D341Med (cell line): ENCODE measurements at places on chromosomes 5 and 9.

DNA sequence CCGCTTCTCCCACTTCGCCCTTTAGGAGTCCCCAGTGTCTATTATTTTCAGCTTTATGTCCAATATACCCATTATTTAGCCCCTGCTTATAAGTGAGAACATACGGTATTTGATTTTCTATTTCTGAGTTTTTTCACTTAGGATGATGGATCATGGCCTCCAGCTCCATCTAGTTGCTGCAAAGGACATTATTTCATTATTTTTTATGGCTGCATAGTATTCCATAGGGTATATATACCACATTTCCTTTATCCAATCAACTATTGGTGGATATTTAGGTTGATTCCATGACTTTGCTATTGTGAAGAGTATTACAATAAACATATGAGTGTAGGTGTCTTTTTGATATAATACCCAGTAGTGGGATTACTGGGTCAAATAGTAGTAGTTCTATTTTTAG lies 162.9 kb downstream of the FER start:
- DNase-seq: no peak

DNA sequence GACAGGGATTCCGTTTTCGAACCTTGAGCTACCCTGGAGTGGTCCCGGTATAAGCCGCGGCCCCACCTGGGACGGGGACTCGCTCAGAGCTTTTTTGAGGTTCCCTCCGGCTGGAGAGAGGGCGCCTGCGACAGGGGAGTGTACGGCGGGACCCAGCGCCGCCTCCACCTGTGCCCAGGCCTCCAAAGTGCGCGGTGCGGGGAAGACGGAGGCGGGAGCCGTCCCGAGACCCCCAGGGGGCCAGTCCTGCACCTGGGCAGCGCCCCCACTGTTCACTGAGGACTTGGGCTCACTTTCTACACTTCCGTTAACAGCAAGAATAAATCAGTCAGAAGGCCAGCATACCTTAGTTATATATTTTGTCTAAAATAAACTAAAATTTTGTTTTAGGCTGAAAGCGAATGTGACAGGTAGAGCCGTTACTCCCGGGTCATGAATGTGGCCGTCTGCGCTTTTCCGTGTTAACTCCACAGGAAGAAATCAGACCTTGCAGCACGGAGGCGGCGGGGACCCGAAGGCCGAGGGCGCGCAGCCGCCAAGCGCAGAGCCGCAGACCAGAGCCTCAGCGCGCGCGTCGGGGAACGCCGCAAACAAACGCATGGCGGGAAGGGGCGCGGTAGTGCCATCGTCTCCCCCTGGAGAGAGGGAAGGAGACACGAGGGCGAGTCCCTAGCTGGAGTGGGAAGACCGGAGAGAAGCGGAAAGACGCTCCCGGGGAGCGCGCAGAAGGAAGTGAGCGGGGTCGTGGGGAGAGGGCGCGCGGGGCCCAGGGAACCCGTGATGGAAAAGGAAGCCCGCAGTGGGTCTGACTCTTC lies 14.1 kb downstream of the TRIM7 start:
- peak; percentile 63 for DNase-seq

- no peak for DNase-seq
Measured at GRCh38 chr9:127388037-127388855, 8.7 kb upstream of the SLC2A8 start.

- no peak for DNase-seq
Measured at GRCh38 chr5:90886381-90886780, 327.8 kb downstream of the ADGRV1 start.

DNA sequence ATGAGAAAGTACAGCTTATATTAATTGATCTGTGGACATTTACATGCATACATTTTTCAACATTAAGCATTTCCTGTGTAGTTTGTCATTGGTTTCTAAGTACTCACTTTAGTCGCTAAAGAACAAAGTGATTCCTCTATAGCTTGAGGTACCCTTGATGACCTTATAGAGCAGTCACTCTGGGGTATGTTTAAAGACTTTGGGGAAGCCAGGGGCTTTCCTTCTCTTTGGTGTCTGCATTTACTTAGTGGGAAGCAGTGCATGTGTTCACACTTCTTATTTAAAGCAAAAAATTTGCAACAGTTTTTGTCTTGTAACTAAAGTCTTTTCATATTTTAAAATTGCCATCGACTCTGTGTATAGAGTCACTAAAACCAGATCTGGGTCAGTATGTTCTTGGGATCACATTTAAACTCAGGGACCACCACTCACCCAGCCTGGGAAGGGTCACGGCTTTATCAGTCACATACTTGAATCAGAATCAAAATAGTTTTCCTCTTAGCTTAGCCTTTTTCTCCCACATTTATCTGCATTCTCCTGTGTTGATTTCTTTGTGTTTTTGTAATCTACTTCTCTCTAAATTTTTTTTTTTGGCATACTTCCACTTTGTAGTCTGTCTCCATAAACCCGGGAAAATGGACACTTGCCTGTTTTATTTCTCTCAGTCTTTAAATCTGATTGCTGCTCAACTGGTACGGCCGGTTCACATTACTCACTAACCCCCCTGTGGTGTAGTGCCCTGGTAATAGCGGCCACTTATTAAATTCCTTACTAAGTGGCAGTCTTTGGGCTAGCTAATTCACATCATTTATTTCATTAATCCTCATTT lies 143.9 kb upstream of the FBN2 start:
- DNase-seq: no peak

DNA sequence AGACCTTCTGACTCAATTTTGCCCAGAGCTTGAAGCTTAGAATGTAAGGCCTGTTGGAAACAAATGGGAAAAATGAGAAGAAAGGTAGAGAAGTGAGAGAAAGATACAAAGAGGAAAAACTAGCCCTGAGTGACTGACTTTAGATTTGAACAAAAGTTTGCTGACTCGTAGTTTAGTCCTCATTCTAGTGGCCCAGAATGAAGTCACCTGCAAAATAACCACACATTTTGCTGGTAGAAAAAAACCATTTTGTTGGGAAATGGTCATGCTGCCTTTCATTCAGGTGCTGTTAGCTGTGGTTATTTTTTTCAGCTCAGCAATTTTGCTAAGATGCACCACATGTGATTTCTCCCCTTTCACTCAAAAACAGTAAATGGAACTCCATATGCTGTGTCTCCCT lies 98.9 kb downstream of the MRPS27 start:
- DNase-seq: no peak

- DNase-seq: no peak
Measured at GRCh38 chr5:169695919-169696490, 58.9 kb downstream of the DOCK2 start.

DNA sequence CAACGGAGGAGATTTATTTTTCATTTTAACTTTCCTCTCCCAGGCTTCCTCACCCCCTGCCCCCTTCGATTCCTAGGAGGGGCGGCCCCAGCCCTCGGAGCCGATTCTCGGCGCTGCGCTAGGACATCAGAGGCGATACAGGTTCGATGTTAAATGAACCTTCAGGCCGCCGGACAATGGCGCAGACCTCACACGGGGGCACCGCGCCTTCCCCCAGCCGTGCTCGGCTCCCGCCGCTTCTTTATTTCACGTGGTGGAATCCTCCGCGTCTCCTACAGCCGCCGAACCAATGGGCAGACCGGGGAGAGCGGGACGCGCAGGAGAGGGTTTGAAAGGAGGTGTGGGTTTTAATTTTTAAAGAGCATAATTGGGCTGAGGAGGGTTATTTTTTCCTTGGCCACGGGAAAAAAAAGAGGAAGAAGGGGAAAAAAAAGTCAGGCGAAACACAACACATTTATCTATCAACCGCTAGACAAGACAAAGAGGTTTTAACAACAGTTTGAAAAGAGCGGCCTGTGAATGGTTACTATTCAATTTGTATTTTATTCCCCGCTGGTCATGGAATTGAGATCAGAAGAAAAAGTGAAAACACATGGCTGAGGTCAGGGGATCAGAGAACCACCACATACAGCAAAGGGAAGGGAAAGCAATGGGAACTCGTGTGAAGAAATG lies 126.8 kb downstream of the TMEM174 start:
- no peak for DNase-seq

GRCh38 chr5:173764332-173765028 lies 123.7 kb upstream of the CPEB4 start:
- DNase-seq: no peak

- no peak for DNase-seq
Measured at GRCh38 chr5:41118177-41118576, 47.0 kb upstream of the MROH2B start.

- no peak for DNase-seq
Measured at GRCh38 chr5:96140496-96140895, 178.8 kb upstream of the ELL2 start.

- DNase-seq: no peak
Measured at GRCh38 chr5:75567710-75568109, 43.5 kb upstream of the ANKDD1B start.

- DNase-seq: no peak
Measured at GRCh38 chr5:179051784-179052183, 8.4 kb upstream of the ZNF354C start.

DNA sequence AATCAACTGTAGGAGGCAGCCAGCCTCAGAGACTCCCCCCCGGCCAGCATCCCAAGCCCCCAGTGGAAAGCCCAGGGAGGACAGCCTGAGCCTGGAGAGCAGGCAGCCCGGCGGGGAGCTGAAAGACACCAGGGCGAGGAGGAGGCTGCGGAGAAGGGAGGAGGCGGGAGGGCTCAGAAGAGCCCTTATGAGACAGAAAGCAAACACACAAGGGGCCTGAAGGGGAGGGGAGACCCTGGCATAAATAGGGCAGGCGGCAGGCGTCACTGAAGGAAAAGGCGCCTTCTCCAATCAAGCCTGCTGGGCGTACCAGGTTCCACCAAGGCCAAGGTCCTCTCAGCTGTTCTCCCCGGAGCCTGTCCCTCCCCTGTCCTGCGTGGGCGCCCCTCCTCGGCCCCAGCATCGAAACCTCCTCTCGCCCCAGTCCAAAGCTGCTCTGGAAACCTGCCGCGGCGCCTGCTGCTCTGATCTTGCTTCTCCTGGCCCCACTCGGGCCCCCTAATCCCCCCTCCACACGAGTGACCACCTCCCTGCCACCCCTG lies 1.3 kb downstream of the SLC9A3 start:
- no peak for DNase-seq

GRCh38 chr9:4206718-4207117 lies 93.2 kb downstream of the GLIS3 start:
- no peak for DNase-seq

GRCh38 chr5:40904205-40904993 lies 4.9 kb upstream of the C7 start:
- peak; percentile 70 for DNase-seq

DNA sequence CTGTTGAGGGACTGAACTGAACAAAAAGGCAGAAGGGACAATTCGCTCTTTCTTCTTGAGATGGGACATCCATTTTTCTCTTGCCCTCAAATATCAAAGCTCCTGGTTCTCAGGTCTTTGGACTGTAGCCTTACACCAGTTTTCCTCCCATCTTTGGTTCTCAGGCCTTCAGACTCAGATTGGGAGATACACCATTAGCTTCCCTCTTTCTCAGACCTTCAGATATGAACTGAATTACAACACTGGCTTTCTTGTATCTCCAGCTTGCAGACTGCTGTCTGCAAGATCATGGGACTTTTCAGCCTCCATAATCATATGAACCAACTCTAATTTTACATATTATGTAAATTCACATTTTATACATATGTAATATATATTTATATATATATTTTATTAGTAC lies 12.6 kb upstream of the CCNG1 start:
- DNase-seq: no peak

DNA sequence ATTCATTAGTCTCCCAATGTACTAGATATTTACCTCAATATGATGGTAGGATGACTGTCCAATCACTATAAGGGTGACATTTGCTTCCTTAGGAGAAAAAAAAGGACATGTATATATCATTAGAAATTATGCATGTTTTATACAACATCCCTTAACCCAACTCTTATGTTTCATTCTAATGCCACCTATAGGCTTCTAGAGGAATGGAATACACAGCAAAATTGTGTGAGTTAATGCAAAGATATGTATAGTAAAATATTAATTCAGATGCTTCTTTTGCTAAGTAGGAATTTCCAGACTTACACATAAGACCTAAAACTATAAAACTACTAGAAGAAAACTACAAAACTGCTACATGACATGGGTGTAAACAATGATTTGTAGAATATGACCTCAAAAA lies 3.5 kb downstream of the PRXL2C start:
- no peak for DNase-seq
